ENCODE measurements at places on chromosomes 13 and 19. TPM values are rescaled to one million over a fixed set of nuclear protein-coding genes. Genes with fewer than 3 reads are reported as not detected.

Gene ERICH4
- total RNA-seq = not detected

Gene ZNF701
- total RNA-seq = 16.4 TPM

Gene HCST
- total RNA-seq = 3.5 TPM

Gene SIGLEC5
- 0.68 TPM for total RNA-seq

Gene APOC4
- total RNA-seq = not detected

Gene KLHL1
- total RNA-seq = not detected

Gene DLL3
- total RNA-seq = 0.36 TPM

Gene COX6B2
- total RNA-seq = not detected

Gene ZNF626
- 14.3 TPM for total RNA-seq

Gene TRPC4
- total RNA-seq = 11.5 TPM

Gene IGFL3
- not detected for total RNA-seq

Gene GAPDHS
- not detected for total RNA-seq

Gene SMAD9
- 29.3 TPM for total RNA-seq

Gene DACH1
- total RNA-seq = 0.49 TPM
